ENCODE measurements at places on chromosomes 16 and 17. TPM values are rescaled to one million over a fixed set of nuclear protein-coding genes. Genes with fewer than 3 reads are reported as not detected.

Gene ZNF385C
- 5.8 TPM for polyA plus RNA-seq

Gene PIEZO1
- polyA plus RNA-seq = 93.5 TPM

GRCh38 chr17:64152428-64153125 is 22.6 kb upstream of the ERN1 start:
- H3K36me3 ChIP-seq = peaks cover 22% of the 10 kb centered on the region
- no peak overlapping the region for H3K27ac ChIP-seq
- peaks cover 95% of the 10 kb centered on the region for H3K4me1 ChIP-seq
- no peaks in the 10 kb centered on the region for H3K27me3 ChIP-seq

DNA sequence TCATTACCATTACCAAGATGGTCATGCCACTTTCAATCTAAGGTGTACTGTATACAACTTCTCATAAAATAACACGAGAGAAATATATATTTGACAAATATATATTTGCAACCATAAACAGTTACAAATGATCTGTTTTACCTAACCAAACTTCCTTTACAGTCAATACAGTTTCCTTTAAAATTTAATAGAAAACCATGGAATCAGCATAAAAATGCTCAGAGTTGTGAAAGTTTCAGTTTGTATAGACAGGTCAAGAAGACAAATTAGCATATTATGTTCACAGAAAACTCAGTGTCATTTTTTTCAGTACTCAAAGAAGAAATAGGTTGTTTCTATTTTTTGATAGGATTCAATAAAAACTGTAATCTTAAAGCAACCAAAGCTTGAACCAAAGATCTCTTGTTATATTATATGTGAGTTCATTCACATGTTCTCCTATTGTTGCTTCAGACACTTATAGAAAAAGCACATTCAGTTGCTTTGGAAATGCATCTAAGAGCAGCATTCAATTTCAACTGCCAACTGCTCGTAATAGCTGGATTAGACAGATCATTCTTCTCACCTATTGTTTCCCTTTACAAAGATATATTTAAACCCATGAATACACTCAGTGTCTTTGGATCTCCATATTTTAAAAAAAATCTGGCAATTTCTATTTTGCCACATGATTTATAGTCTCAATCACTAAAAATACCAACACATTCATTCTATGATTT is 15.1 kb downstream of the SSH2 start:
- no peak overlapping the region for H3K27ac ChIP-seq
- DNase-seq = no peak
- H3K36me3 ChIP-seq = no peaks in the 10 kb centered on the region
- no peaks in the 10 kb centered on the region for H3K4me1 ChIP-seq
- no peaks in the 10 kb centered on the region for H3K27me3 ChIP-seq
- no peak overlapping the region for H3K4me3 ChIP-seq

- no peak overlapping the region for H3K27ac ChIP-seq
- no peak for DNase-seq
- H3K4me1 ChIP-seq = no peaks in the 10 kb centered on the region
- 0 out of 3 replicates have a peak, but pooled peaks cover 3% of the 10 kb centered on the region for H3K27me3 ChIP-seq
- H3K4me3 ChIP-seq = no peak overlapping the region
- no peaks in the 10 kb centered on the region for H3K36me3 ChIP-seq
Observed at GRCh38 chr16:79098907-79099306, 501.6 kb downstream of the MAF start.

DNA sequence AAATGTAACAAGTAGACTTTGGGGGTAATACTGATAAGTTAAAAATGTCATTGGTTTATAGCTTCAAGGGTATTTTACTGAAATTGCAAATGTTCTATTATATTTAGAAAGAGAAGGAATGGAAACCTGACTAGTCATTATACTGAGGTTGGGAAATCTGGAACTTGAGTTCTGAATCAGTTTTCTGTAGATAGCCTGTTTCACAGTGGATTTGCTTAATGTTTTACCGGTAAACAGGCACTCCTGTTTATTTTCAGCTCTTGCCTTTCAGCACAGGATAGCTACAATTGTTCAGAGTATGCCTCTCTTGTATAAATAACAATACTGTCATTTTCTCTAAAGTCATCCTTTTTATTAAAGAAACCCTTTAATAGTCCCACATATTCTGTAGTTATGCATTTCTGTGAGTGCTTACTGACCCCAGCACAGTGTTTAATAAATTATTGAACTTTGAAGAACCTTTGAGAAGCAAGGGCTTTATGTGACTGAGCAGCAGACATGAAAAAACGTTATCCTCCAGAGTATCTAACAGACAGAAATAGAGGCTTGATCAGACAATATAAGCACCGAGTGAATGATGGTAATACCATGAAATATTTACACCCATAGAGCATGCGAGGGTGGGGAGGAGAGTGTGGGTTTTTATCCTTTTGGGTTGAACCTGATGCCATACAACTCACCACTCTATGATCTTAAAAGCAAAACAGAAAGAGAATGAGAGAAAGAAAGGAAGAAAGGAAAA is 58.2 kb downstream of the FTO start:
- no peaks in the 10 kb centered on the region for H3K27me3 ChIP-seq
- peaks cover 96% of the 10 kb centered on the region for H3K4me1 ChIP-seq
- peak overlapping the region; percentile 7 for H3K4me3 ChIP-seq
- peak; percentile 71 for DNase-seq
- peak overlapping the region; percentile 74 for H3K27ac ChIP-seq

Data from HepG2 (cell line).